Stomach (tissue), 19 donors: ENCODE measurements at places on chromosomes 6 and 20. TPM values are rescaled to one million over a fixed set of nuclear protein-coding genes. Genes with fewer than 3 reads are reported as not detected.

DNA sequence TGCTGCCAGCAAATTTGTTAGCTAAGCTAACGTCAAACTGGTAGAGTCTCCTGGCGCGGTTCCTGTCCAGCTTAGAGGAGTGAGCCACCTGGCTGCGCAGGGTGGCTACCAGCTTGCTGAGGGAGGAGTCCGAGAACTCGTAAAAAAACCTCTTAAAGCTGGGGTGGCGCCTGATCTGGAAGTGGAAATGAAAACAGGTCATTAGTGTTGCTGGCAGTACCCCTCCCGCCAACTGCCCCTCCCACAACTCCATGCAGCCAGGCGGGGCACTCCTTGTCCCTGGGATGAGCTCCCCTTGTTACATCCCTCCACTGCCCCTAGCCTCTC is 17.3 kb downstream of the BNIP5 start:
- DNase-seq, result no peak

DNA sequence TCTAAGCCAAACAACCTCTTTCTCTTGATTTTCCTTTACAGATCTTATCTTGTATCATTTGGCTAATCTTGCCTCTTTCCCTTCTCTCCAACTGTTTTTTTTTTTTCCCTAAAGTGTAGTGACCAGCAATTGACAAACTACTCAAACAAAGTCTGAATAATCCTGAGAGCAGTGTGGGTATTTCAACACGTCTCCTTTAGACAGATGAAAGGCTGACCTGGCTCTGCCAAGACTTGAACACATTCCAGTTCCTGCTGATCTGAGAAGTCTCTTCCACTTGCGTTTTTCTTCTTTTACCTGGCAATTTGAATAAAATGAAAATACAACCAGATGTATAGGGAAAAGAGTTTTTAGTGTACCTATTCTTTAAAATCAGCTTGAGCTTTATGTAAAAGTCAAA is 168.4 kb downstream of the GJA10 start:
- no peak for DNase-seq

GRCh38 chr20:4130404-4131189 is 115.2 kb upstream of the RNF24 start:
- no peak for DNase-seq

GRCh38 chr6:157335829-157336228 is 12.5 kb upstream of the TMEM242 start:
- DNase-seq, result no peak

DNA sequence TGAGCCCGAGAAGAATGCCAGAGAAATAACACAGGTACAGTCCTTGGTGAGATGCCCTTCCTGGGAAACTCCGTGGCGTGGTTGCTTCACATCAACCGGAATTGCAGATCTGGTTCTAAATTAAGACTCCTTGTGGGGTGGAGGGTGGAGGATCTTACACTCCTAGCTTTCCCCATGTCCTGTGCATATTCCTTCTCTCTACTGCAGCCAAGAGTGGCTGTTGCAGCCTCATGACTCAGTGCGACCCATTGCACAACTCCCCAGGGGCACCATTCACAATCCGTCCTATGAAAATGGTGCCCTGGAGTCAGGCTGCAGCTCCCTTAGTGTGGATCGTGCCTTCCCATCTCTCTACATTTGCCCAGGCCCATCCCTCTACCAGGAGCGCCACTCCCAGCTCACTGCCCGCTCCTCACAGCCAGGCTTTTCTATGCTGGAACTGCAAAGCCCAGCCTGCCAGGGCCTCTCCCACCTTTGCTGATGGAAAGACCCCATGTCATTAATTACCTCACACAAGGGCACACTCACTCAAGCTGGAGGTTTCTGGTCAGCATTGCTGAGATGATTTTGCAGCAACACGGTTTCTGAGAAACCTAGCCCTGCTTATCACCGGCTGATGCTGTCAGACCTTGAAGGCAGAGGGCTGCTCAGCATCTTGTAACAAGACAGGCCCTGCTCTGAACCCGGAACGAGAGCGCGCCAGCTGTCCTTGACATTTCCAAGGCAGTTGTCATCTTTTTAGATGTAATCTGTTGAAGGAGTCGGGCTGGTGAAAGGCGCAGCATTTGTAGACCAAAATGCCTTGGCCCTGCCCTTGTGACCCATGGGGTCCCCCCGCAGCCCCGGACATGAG is 39.7 kb downstream of the SIRPA start:
- peak; percentile 60 for DNase-seq

- DNase-seq, result peak; percentile 54
Observed at GRCh38 chr20:47205577-47206123, 150.8 kb downstream of the ZMYND8 start.

GRCh38 chr6:119390247-119390793 is 40.8 kb upstream of the MAN1A1 start:
- DNase-seq, result no peak

DNA sequence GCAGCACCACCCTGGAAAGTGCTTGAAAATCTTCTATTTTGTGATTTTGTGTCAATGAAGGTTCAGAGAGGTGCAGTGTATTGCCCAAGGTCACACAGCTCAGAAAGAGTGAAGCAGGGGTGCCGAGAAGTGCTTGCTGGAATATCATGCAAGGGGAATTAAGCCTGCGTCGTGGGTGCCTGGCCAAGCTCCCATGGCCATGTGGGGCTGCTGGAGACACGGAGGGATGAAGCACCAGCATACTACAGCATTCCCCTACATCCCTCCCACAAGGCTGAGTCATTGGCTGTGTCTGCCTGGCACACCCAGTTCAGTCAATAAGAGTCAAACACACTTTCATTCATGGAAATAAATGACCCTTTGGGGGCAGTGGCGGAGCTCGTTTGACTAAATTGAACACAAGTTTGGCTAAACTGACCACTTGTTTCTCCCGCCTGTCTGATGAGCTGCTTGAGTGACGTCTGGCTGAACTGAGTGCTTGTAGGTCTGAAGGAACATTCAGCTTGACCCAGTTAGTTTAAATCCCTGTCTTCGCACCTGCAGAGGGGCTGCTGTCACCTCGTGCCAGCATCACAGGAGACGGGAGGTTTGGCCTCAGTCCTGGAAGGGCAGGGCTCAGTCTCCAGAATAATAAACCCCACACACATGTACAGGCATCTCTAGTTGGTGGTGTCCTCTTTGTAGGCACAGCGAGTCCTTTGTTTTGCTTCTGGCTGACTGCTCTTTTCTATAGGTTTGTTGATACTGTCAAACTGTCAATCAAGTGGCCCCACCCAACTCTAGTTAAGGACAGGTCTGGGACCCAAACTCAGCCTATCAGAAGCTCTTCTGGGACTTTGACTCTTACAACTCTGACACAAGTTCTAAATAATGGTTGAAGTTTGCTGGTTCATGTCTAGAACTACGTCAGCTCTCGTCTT is 8.4 kb upstream of the TGM2 start:
- DNase-seq, result peak; percentile 86

GRCh38 chr20:63829603-63829944 is 1.5 kb downstream of the ZBTB46 start:
- no peak for DNase-seq

DNA sequence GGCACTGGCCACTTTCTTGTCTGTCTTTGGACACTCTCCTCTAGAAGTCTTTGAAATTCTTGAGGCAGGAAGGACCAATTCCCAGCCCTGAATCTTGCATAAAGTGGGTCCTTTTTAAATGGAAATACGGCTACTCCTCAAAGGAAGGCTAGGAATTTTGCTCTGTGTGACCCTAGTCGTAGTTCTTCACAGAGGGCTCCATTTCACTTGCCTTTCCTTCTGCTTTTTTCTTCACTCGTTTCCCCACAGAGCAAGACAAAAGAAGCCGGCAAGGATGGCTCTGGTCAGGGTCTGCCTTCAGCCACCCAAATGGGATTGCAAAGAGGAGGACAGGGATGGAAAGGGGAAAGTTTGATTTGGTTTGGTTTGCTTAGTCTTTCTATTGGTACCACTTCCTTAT is 25.8 kb downstream of the HLA-E start:
- DNase-seq, result no peak

DNA sequence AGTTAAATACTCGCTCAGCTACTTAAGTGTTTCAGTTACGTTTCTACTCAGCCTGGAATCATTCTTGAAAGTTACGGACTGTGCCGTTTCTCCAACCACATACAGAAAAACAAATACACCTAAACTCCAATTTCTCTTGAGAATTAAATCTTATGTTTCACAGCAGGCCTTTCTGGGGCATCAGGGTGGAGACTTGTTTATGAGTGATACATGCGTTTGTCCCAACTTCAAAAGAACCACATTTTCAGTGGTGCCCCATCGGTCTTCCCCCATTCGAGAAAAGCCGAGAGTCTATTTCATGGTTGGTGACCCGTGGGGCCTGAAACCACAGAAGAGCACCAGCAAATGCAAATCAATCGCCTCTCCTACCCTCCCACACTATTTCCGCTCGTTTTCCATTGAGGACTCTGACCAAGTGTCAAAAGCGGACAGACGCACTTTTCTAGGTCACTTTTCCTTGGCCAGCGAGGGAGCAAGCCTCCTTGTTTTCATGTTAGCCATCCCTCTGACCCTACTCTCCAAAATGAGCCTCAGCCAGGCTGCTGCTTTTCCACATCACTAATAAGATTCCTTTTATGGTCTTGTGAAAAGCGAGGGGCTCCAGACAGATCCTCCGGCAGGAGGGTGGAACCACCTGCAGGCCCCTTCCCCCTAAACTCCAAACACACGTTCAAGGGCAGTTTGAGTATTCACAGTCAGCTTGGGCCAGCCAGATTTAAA is 3.1 kb downstream of the JAG1 start:
- peak; percentile 50 for DNase-seq

DNA sequence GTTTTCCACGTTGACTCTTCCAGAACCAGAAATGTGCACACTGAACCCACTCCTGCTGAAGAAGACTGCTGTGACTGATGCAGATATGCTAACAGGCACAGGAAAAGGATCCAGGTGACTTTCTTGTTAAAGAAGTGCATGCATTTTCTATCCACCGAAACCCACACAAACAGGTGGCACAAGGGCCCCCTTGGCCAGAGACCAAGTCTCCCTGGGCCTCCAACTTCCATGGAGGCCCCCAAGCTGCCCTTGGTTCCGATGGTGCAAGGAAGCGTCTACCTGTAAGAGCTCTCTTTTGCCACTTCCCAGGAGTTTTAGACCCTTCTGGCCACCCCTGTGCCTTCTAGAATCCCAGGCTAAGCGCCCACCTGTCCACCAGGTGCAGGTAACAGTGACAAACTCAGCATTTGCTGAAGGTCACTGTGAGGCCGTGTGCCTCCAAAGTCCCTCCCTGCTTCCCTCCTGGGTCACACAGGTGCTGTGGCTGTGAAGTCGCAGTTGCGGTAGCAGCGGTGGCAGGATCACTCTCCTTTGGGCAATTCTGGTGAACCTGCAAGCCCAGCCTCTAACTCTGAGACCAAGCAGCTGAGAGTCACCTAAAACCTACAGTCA is 134.8 kb downstream of the PXDC1 start:
- no peak for DNase-seq

DNA sequence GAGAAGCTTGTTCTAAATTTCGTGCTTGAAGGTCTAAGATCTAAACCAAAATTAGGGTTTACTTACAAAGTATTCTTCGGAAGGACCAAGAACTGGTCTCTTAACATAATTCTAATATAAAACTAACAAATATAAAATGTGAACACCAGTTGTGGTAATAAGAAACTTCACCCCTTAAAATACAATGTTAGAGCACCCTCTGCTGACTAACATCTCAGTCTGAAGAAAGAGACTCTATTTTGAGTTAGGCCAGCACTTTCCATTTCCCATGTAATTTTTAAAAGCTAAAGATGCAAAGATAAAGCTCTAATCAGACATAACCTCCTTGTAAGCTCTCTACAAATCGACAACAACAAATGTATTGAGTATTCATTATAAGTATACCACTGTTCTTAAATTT is 24.6 kb downstream of the ATG5 start:
- no peak for DNase-seq

DNA sequence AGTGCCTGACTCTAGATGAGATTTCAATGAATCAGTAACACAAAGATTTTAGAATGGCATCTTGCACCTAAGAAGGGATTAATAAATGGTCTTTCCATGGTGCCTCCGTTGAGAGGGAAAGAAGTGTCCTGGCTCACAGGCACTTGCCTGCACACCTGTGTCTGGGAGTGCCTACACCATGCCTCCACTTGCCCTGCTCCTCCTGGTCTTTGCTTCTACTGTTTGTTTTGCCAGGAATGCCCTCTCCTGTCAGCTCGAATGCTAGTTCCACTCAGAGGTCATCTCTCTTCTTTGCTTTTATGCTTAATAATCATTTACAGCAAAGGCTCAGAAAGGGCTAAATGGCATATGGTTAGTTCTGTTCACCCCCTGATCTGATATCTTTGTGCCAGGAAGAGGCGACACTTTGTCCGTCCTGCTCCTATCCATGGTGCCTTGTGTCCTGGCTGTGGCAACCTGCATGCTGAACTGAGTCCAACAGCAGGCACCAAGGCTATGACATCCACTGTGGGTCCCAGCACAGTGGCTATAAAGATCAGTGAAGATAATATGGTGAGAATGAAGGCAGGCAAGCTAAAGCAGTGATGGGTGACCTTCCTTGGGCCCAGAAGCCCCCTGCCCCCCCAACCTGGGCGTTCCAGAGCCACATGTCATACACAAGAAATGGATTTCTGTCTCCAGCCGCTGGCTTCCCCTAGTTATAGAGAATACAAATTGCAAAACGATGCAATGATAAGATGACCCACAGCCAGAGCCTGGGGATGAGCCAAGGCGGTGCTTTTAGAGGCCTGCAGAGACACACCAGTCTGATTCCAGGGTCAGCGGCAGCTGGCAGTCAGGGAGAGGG is 1.4 kb downstream of the C6orf132 start:
- DNase-seq, result peak; percentile 28

GRCh38 chr6:160595838-160596832 is 67.9 kb downstream of the LPA start:
- DNase-seq, result peak; percentile 3

- DNase-seq, result no peak
Observed at GRCh38 chr20:15487030-15487429, 1086.2 kb downstream of the KIF16B start.

DNA sequence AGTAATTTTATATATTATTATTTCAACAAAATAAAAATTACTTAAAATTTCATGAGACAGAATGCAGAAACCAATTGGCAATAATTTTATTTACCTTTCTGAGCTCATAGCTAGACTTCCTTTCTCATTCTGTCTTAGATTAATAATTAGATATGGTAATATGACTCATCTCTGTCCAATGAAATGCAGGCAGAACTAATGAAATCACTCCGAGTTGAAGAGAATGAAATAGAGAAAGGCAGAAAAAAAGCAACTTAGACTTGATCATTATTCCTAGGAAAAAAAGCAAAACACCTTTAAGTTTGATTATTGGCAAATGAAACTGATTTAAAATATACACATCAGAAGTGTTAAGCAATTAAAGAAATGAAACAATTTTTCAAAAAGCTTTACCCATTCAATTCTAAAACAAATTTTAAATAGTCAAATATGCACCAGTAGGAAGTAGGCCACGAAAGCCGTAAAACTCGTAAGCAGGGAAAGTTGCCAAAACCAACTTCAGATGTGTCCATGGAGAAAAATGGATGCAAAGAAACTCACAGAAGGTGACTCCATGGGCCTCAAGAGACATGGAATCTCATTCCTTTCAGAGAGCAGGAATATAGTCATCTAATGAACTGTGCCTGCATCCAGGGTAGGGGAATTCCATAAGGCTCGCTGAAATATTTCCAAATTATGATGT is 293.8 kb upstream of the RGS17 start:
- DNase-seq, result peak; percentile 2

GRCh38 chr20:46784436-46785127 is 75.1 kb downstream of the SLC2A10 start:
- no peak for DNase-seq

GRCh38 chr6:20092071-20092566 is 120.2 kb downstream of the MBOAT1 start:
- DNase-seq, result no peak

Gene BLOC1S5
- polyA plus RNA-seq, result 3.6 TPM

Gene AIF1
- polyA plus RNA-seq, result 28.2 TPM

Gene KIF25
- not detected for polyA plus RNA-seq

Gene COL9A1
- polyA plus RNA-seq, result 0.75 TPM

Gene ADGRB3
- polyA plus RNA-seq, result 0.63 TPM

Gene RNF144B
- 4.5 TPM for polyA plus RNA-seq

Gene PROKR2
- polyA plus RNA-seq, result not detected

Gene EYS
- not detected for polyA plus RNA-seq
